Activated naive CD4-positive, alpha-beta T cell treated with anti-CD3 and anti-CD28 coated beads for 36 hours (primary cell): ENCODE measurements at places on chromosomes 11 and 22. TPM values are rescaled to one million over a fixed set of nuclear protein-coding genes. Genes with fewer than 3 reads are reported as not detected.
A peak's percentile ranks its signal among the peaks of the same experiment; 100 is the strongest.

- peak; percentile 97 for DNase-seq
Measured at GRCh38 chr22:30287648-30288418, 1.5 kb downstream of the CASTOR1 start.

GRCh38 chr11:118232659-118233058 is 7.8 kb upstream of the JAML start:
- peak; percentile 88 for DNase-seq

SUN2 gene
- total RNA-seq, result 121 TPM

DNA sequence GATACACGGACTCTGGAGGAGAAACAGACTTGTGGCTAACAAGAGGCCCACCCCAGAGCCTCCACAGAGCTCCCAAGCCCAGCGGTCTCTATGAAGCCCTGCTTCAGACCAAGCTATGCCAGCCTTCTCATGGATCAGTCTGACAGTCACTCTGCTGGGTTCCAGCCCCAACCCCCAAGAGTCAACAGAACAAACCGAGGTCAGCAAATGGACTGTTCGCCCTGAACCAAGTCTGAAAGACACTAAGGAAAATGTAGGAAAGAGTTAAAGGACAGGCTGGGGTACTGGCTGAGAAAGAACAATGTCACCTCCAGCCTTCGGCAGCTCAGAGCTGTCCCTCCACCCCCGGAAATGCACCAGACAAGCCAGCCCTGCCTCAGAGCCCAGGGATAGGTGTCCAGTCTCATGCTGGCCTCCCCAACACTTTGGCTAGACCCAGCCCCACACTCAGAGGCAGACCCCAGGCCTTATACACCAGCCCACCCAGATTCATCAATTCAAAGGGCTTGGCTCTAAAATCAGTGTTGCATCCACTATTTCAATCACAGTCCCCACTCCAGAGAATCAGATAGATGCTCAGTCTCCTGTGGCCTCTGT is 3.8 kb downstream of the ARFGAP2 start:
- no peak for DNase-seq
